ENCODE measurements at places on chromosomes 1 and 21.

GRCh38 chr1:151611288-151611790 lies 511 bp upstream of the SNX27 start:
- DNase-seq: no peak

DNA sequence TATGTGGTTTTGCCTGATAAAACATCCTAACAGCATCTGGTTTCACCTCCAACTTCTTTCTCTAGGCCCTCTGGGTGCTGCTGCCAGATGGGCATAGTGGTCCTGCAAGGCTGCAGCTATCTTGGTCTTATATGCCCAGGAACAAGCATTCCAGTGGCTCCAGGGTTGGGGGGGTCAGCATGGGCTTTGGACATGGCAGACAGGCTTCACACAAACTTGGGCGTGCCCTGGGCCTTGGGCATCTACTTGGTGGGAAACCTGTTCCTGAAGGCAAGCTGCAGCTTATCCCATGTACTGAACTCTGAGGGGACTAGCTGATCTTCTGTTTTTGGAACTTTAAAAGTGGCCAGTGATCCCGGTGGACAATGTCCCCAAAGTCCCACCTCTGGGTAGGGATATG lies 54.9 kb upstream of the ZNF678 start:
- DNase-seq: no peak

DNA sequence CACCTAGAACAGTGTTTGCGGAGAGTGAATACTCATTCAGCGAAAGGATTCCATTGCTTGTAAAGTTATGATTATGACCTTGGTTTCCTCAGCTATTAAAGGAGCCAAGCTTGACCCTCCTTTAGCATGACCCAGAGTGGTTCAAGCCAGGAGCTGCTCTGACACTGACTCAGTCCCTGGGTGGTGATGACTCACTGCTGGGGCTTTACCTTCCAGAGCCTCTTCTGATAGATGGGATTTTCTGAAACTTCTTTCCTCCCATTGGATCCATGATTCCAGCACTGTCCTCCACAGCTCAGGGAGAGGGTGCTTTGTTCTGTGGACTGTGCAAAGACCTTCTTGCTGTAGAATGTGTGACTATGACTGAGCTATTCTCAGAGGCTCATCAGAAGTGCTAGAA lies 77.4 kb downstream of the S1PR1 start:
- DNase-seq: no peak

DNA sequence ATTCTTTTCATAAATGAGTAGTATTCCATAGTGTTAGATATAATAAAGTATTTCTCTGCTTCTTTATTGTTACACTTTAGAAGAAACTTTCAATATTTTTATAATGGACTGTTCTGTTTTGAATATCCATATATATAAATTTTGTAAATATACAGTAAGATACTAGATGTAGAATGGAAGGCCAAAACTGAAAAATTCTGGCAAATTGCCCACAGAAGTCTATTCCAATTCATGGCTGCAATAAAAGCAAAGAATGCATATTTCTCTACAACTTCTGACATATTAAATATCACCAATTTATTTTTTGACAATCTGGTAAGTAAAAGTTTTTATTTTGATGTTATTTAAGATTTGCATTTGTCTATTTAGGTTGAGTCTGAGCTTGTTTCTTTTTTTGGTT lies 532.5 kb downstream of the NCAM2 start:
- no peak for DNase-seq

DNA sequence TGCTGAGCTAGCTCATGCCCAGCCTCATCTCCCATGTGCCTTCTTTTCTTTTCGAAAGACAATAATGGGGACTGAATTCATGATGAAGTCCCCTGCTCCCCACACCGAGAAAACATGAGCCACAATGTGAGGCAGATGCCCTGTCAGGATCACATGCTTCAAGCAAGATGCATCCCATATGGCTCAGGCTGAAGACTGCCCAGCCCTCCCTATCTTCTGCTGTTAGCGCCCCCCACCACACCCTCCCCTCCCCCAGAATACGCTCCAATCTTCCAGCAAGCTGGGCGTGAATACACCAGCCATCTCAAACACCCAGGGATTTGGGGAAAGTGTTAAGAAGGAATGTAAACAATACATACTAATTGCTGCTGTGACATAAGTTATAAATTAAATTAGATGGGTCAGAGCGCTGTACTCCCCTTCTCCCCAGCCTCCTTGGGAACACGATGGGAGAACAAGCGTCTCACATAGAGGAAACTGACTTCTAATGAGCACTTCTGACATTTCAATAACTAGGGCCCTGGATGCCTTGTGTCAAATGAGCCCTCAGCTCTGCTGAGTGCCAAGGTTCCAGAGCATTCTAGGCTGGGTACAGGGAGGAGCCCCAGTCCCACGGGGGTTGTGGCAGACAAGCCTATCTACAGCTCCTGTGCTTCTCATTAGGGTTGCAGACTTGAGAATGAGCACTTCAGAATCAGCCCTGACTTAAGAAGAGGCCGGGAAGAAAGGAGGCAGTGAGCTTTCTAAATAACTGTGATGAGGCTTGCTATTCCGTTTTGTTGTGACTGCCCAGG lies 55.6 kb downstream of the TNR start:
- DNase-seq: no peak

GRCh38 chr1:228937851-228938536 lies 202.7 kb downstream of the RHOU start:
- no peak for DNase-seq

- no peak for DNase-seq
Measured at GRCh38 chr1:224980181-224980580, 50.7 kb downstream of the DNAH14 start.

GRCh38 chr1:22241250-22241649 lies 98.4 kb upstream of the WNT4 start:
- no peak for DNase-seq

- no peak for DNase-seq
Measured at GRCh38 chr1:159980786-159981185, 26.7 kb upstream of the SLAMF9 start.

DNA sequence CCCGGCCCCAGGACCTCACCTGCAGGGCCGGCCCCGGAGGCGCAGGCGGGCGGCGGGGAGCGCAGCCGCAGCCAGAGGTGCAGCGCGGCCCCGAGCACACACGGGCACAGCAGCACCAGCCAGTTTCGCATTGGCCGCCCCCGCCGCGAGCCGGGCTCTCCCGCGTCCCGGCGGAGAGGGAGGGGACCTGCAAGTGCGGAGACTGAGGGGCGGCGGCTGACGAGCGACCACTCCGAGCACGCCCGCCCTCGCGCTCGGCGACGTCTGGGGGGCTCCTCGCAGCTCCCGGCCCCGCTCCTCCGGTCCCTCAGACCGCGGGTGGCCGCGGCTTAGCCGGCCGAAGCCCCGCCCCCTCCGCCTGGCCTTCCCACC lies at the start of gene B3GALNT2:
TSS of gene B3GALNT2 (minus strand) at position 331 of the 372 bp plus-strand sequence. CDS start at position 131, 200 bp downstream.
- DNase-seq: no peak

- DNase-seq: no peak
Measured at GRCh38 chr1:186566140-186566855, 105.4 kb upstream of the PDC start.

DNA sequence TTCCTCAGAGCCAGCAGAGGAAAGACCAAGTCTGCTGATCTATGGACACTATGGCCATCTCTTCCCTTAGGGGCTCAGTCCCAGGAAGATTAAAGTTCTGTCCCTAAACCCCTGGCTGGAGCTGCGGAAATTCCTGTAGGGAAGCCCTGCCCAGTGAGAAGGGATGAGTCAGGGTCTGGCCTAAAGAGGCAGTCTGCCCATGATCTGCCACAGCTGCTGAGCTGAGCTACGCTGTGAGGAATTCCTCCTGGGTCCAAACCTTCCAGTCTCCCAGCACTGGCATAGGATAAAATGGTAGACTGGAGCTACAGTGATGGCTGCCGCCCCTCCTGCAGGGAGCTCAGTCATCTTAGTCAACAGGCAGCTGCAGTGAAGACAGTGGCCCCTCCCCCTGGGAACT lies 213.7 kb downstream of the BRINP2 start:
- no peak for DNase-seq

DNA sequence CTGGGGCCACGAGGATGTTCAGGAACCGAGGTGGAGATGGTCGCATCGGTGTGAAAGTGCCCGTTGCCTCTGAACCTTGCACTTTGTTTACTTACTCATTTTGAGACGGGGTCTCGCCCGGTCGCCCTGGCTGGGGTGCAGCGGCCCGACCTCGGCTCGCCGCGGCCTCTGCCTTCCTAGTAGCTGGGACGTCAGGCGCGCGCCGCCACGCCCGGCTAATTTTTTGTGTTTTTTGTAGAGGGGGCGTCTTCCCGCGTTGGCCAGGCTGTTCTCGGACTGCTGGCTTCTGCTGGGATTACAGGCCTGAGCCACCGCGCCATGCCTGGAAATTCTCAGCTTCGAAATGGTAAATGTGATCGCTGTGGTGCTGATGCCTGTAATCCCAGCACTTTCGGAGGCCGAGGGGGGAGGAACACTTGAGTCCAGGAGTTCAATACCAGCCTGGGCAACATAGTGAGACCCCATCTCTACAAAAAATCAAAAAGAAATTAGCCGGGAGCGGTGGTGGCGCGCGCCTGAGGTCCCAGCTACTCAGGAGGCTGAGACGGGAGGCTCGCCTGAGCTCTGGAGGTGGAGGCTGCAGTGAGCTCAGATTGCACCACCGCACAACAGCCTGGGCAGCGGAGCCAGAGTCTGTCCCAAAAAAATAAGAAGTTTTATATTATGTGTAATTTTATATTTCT lies 684 bp upstream of the MRPL20 start:
- DNase-seq: no peak

- no peak for DNase-seq
Measured at GRCh38 chr1:44632598-44632997, 41.7 kb downstream of the TMEM53 start.

DNA sequence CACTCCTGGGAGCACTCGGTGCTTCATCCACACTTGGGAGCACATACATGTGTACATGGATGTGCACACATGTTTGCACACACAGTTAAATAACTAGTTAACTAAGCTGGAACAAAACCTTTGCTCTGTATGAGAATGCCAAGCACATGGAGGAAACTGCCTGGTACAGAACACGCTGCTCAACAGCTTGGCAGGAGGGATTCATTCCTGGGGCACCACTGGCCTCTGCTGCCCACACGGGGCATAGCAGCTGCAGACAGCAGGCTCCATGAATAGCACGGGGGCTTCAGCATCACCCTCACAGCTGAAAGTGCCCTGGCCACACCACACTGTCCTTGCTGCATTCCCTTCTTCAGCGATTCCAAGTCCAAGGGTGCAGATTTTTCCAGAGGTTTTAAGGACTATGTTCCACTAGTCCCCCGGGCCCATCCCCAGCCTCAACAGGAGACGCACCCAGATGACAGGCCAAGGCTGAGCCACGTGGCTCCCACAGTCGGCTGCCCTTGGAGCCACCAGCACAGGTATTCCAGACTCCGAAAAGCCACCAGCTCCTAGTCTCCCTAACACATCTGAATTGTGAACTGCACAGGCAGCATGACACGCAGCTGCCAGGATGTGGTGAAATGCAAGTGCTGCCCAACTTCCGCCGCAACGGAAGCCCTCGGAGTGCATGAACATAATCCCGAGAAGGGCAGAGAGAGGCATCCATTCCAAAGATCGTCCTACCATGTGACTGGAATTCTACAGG lies 16.9 kb downstream of the NPHP4 start:
- DNase-seq: no peak

GRCh38 chr1:163094589-163094988 lies 25.4 kb downstream of the RGS4 start:
- no peak for DNase-seq

GRCh38 chr21:31132574-31133242 lies 94.4 kb upstream of the KRTAP19-8 start:
- DNase-seq: peak; percentile 10

DNA sequence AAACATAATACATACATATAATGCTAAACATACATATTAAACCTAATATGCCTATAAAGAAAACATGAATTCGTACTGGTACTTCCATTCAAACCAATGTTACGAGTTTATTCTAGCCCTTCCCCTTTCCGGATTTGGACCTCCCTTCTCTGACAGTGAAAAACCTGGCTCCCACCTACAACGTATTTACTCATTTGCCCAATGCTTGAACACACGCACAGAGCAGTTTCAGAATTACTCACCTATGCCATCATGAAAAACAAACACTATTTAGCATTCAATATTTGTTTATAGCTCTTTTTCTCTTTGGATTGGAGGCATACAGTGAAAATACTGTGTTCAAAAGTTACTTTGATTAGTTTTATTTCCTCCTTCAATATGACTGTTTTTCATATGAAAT lies 204.4 kb downstream of the LMX1A start:
- DNase-seq: no peak

GRCh38 chr21:32096411-32096810 lies 182.4 kb downstream of the MIS18A start:
- no peak for DNase-seq

DNA sequence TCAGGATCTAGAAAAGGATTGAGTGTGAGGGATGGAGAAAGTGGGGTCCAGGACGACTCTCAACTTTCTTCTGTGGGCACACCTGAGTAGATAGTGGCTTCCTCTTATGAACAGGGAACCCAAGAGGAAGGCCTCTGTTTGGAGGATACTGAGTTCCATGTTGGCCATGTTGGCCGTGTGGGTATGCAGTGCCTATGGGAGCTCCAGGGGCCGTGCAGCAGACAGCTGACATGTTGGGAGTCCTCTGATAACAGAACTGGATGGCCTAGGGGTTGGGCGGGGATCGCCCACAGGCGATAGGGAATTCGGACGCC lies 43.0 kb downstream of the TMEM53 start:
- DNase-seq: no peak

- DNase-seq: no peak
Measured at GRCh38 chr1:198549866-198550265, 9.4 kb upstream of the ATP6V1G3 start.

DNA sequence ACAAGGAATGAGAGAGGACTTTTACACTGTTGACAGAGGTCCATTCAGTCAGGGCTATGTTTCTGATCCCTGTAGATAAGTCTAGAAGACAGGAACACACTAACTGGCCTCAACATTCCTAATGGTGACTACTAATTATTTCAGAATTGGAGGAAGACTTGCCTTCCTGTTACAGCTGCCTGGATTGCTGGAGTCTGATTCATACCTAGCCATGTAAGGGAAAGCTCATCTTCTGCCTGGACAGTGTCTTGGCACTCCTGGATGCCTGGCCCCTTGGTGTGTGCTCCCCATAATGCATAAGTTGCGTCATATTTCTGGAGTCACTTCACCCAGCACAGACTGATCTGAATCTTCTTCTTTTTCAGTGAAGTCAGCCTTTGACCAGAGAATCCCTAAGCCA lies 326.0 kb upstream of the RUNX1 start:
- DNase-seq: no peak

GRCh38 chr1:228194921-228195812 lies 12.7 kb upstream of the OBSCN start:
- no peak for DNase-seq

All from stimulated activated CD8-positive, alpha-beta memory T cell treated with anti-CD3 and anti-CD28 coated beads, Interleukin-7, amount 100 ng/mL, for 24 hours (primary cell).